ENCODE measurements at places on chromosomes 6 and 20.
A peak's percentile ranks its signal among the peaks of the same experiment; 100 is the strongest.

DNA sequence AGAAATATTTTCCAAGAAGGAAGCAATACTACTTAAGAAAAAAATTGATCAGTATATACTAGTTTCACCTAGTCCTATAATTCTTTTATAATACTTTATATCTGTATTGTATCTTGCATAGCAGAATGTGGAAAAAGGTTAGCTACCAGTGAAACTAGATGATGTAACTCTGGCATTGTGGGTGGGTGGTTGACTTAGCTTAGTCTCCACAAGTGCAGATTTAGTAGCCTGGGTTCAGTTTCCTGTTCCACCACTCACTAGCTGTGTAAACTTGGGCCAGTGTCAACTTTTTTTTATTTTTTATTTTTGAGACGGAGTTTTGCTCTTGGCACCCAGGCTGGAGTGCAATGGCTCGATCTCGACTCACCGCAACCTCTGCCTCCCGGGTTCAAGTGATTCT lies 2.0 kb downstream of the MUC21 start:
- DNase-seq, result no peak

DNA sequence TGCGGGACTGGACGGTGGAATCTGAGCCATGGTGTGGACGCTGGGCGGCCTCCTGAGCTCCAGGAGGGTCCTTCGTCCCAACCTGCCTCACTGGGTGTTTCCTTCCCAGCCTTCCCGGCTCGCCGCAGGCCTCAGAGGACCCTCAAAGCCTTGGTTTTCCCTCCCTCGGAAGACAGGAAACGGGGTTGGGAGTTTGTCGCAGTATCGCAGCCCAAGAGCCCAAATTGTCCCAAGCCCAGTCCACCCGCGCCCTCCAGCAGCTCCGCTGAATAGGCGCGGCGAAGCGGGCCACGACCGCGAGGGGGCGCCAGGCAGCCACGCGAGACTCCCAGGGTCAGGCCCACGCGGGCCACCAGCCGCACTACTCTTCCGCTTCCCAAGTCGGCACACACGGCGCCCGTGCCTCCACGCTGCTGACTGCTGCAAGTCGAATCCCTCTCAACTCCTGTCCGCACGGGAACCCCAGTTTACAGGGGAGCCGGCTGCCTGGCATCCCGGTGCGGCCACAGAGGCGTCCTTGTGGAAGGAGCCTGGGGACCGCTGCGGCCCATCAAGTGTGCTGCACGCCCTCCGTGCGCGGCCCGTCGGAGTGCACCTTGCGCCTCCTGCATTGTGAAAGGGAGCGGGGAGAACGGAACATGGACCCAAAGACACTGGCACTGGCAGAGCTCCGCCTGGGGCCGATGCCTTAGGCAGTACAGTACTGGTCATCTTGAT lies 40.4 kb upstream of the HMGA1 start:
- DNase-seq, result peak; percentile 96

- no peak for DNase-seq
These were observed 129.5 kb downstream of the MMUT start for GRCh38 chr6:49333345-49334125.

DNA sequence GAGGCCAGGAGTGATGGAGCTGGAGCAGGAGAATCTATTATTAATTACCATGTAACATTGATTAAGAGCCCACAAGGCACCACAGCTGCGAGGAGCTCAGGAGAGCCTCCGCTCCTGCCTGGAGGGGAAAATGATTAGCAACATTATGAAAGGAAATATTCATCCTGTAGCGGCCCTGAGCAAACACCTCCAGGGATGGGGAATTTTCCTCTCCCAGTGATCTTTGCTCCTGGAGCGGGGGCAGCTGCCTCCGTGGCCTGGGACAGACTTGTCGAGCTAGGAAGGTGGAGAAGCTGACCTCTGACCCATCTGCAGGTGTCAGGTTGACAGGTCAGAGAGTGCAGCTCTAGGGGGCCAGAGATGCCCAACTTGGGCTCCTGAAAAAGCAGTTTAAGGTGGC lies 40.1 kb upstream of the SIRPA start:
- DNase-seq, result no peak

DNA sequence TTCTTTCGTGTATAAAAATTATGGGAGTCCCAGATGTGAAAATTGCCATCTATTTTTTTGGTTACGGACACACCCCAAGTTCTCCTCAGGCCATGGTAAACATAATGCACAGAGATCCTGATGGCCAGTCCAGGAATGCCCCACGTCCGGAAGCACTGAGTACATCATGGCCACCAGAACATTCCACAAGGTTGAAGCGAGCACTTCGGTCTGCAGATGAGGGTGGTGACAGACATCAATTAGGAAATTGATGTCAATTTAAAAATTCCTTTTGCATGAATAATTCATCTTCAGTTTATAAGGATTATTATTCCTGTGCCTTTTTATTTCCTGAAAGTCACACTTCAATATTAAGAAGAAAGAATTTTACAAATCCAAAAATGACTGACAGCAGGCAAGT lies 13.2 kb upstream of the EXOC2 start:
- DNase-seq, result no peak

Data from Calu3 (cell line).